ENCODE measurements at places on chromosomes 1 and 21. TPM values are rescaled to one million over a fixed set of nuclear protein-coding genes. Genes with fewer than 3 reads are reported as not detected.

DNA sequence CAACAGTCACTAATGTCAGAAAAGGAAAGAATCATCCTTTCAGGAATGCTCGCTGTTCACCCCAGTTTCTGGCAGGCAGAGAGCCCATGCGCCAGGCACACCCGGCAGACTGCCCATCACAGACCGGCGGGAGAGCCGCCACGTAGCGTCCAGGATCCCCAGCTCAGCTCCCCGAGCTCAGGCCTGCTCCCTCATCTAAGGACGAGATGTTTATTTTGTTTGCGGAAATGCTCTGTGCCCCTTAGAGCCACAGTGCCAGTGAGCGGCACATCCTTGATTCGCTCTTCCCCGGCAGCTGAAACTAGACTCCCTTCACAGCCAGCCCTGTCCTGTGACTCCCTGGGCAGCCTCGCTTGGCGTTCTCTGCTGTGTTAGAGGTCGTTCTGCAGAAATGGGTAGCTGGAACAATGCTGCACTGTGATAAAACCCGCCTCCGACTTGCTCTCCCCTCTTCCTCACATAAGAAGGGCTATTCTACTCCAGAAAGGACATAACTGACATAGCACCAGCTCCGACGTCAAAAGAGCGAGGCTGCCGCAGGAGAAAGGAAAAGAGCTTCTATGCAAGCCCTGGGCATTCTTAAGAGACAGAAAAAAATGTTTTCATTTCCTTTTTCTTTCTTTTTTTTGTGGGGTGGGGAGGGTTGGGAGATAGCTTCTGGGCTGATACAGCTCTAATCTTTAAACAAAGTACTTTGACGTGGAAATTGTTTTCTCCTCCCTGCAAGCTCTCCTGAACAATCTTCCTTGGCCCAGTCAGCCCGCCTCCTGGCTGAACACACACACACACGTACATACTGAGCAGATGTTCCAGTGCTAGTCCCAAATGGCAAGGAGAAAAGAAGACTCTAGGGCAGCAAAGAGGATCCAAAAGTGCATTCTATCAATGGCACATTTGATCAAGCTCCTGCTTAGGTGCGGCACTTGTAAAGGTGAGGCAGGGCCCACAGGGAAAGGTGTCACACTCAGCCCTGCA, 37.2 kb downstream of the MRAP start:
- DNase-seq, result no peak

GRCh38 chr1:234250747-234251146, 122.5 kb upstream of the COA6 start:
- no peak for DNase-seq

DNA sequence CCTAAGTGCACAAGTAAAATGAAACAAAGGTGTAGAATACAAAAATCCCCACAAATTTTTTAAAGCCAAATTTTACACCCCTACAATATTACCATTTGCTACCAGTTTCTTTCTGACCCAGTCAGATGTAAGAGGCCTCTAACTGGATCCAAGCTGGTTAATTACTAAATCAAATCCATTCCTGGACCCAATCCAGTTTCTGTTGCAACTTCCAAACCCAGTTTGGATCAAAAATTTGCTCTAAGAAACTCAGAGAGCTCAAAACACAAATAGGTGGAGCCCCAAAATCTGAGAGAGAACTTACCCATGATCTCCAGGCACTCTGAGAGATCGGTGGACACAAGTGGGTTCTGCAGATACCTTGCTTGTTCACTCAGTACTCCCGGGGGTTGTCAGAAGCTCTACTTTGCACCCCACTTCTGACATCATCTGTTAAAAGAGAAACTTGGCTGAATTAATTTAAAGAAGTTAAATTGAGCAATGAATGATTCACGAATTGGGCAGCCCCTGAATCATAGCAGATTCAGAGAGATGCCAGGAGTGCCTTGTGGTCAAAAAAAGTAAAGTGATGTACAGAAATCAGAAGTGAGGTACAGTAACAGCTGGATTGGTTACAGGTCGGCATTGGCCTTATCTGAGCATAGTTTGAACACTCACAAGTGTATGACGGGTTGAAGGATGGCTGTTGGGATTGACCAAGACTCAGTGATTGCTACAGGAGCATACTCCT, 448.0 kb downstream of the KCNT2 start:
- no peak for DNase-seq

DNA sequence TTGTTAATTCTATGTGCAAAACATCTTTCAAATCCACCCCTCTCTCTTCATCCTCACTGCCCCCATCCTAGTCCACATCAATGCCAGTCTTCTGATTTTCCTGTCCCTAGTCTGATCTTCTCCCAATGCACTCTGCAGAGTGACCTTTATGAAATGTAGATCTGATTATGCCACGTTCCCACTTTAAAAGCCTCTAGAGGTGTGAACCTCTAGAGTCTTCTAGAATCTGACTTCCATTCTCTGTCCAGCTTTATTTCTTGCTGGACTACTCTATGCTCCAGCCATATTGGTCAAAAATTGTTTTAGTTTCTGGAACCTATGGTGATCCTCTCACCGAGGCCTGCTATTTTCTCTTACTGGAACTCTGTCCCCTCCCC, 32.5 kb downstream of the ZNF648 start:
- DNase-seq, result no peak

- no peak for DNase-seq
Observed at GRCh38 chr1:90246069-90246468, 251.2 kb downstream of the ZNF326 start.

GRCh38 chr1:230255116-230255515, 171.0 kb downstream of the PGBD5 start:
- no peak for DNase-seq

GRCh38 chr1:214957330-214958137, 125.0 kb upstream of the KCNK2 start:
- DNase-seq, result no peak

DNA sequence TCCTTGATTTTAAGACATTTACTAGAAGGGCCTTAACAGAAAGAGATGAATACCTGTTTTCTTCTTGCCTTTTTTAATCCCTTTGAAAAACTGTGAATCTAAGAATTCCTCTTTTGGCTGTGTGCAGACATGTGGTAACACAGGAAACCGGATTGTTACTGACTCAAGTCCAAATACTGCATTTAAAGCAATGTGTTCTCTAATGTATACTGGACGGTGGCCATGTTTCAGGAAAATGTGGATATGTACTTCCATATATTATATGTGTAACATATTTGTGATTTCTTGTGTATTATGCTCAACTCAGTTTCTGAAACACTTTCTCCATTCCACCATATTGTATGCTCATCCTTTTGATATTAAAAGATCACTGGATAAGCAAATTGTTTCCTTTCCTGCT, 185.1 kb downstream of the LRRC7 start:
- no peak for DNase-seq

DNA sequence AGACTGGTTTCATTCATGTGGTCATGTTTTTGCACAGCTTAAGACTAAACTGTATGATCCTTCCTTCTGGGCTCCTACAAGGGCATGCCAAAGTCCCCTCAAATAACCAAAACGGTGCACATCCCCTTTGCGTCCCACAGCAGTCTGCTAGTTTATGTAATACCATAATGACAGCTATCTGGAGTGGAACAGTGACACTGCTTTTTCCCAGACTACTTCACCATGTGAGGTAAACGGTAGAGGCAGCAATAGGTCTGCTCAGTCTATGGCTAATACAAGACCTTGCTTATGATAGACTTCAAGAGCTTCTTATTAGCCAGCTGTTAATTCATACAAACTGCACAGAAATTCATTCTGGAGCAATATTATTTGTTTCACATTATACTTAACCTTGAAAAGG, 395.5 kb downstream of the SMYD3 start:
- no peak for DNase-seq

- DNase-seq, result no peak
Observed at GRCh38 chr21:43571976-43572375, 87.3 kb downstream of the HSF2BP start.

GRCh38 chr1:98119796-98120195, 199.0 kb upstream of the DPYD start:
- peak; percentile 17 for DNase-seq

- no peak for DNase-seq
Observed at GRCh38 chr1:94411237-94411636, 7.0 kb upstream of the ABCD3 start.

- no peak for DNase-seq
Observed at GRCh38 chr1:13587256-13588030, 3.8 kb downstream of the PDPN start.

DNA sequence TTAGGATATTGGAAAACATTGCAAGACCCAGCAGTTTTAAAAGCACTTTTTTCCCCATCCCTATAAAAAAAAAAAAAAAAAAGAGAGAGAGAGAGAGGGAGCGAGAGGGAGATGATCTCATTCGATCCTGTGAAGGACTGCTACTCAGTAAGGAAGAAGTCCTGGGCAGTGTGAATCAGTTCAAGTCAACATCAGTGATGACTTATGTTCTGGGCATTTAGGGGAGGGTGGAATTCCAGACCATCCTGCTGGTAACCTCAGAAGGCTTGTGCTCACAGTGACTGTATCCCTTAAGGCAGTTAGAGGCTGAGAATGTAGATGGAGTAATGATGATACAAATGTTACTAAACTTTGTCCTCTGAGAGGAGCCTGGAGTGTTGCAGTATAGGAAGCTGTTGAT, 151.4 kb downstream of the TGFB2 start:
- DNase-seq, result no peak

GRCh38 chr1:189658381-189658780, 819.3 kb downstream of the BRINP3 start:
- no peak for DNase-seq

- DNase-seq, result no peak
Observed at GRCh38 chr1:197307551-197307950, 39.5 kb downstream of the CRB1 start.

GRCh38 chr1:28282426-28283407, 23.4 kb downstream of the SESN2 start:
- no peak for DNase-seq

DNA sequence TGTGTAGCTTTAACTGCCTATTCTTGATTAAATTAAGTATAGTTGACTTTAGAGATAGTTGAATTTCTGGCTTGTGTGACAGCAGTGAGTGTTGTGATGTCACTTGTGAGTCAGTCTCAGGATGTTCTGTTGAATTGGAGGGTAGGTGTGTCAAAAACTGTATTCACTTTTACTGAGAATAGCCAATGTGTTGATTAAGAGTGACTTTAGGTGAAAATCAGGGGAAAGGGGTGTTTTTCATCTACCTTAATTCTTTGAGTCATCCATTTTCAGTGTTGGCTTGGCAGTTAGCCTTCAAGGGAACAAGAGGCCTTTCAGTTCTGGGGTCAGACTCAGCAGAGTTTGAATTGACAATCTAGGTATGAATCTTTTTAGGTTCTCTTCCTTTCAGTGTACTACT, 75.9 kb downstream of the CDC14A start:
- peak; percentile 49 for DNase-seq

DNA sequence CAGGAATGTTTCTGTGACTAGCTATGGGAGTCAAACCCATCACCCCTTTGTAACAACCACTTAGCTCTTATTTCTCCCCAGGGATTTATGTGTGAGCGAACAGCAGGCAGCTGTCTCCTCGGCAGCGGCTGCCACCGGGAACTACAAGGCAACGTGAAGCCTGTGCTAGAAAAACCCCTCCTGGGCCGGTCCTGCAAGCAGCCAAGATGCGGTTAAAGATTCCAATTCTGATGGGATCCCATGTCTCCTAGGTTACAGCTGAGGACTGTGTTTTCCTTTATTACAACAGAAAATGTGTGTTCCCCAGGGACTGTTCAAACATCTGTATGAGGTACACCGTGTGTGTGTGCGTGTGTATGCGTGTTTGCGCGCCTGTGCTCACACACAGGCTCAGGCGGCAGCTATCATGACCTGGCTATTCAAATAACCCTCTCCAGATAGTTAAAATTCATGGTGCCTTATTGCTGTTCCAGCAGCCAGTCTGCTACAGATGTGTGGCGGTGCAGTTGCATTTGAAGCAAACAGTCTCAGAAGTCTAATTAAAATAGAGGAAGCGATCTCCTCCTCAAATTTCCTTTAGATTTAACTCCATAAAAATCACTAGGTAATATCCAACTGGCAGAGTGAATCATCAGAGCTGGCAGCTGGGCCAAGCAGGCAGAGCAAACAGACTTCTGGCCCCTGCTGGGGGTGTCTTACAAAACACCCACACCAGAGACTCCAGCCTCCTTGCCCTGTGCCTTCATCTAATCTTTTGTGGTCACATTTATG, 68.0 kb downstream of the LMX1A start:
- DNase-seq, result no peak

GRCh38 chr1:231240883-231241735, at the start of gene GNPAT:
TSS of gene GNPAT (plus strand) at chr1:231241212. CDS start at chr1:231241379, 167 bp downstream.
- peak; percentile 90 for DNase-seq

- DNase-seq, result no peak
Observed at GRCh38 chr1:156745881-156746280, 5.0 kb upstream of the MRPL24 start.

GRCh38 chr1:212147581-212148033, 112.1 kb downstream of the DTL start:
- DNase-seq, result no peak

GRCh38 chr21:33973268-33973667, 57.7 kb upstream of the ATP5PO start:
- DNase-seq, result no peak

DNA sequence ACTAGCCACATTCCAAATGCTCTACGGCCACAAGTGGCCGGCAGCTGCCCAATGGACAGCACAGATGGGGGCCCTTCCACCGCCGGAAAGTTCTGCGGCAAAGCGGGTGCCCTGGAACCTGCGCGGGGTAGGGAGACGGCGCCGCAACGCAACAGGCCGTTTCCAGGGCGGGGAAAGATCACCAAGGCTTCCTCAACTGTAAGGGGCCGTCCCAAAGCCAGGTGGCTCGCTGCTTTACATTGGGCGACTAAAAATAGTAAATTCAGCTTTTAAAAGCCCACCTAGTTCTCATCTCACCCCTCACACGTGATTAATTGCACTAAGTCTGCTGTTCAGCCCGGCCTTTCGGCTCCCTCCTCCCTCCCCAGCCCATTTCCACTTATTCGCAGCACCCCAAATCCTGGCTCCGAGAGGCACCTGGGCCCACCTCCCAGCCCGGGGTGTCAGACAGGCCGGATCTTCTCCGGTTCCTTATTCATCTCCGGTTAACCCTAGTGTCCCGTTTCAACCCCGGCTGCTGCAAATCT, 643 bp downstream of the CFAP298 start:
- DNase-seq, result peak; percentile 62

DNA sequence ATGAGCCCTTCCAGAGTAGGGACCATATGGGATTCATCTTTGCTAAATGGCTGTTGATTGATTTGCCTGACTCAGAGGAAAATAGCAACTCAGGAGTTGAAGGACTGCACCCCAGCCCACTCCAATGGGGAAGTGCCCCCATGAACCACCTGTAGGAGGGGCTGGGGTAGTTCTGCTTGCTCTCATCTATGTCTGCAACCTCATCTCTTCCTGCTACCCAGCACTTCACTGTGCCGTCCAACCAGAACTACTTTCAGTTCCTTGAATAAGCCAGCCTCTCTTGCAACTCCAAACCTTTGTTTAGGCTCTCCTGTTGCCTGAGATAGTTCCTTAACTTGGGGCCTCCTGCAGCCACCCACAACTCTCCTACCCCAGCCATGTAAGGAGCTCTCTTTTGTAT, 26.6 kb downstream of the BEND5 start:
- DNase-seq, result no peak

- DNase-seq, result no peak
Observed at GRCh38 chr1:195740862-195741261, 867.4 kb downstream of the KCNT2 start.

The AURKAIP1 gene
- 108 TPM for total RNA-seq

The CFAP126 gene
- not detected for total RNA-seq

The PSRC1 gene
- 19.3 TPM for total RNA-seq

The FOXJ3 gene
- total RNA-seq, result 37.2 TPM

The GSTM4 gene
- 9.9 TPM for total RNA-seq

The MINDY1 gene
- total RNA-seq, result 15.1 TPM

The C1QC gene
- not detected for total RNA-seq

The DUSP10 gene
- total RNA-seq, result 9.1 TPM

The OR2L13 gene
- total RNA-seq, result not detected

The RAP1GAP gene
- 0.15 TPM for total RNA-seq

The TTC34 gene
- total RNA-seq, result 1.1 TPM

The TTC22 gene
- total RNA-seq, result 8.6 TPM
